HCT116 (cell line): ENCODE measurements at places on chromosomes 13 and 19. TPM values are rescaled to one million over a fixed set of nuclear protein-coding genes. Genes with fewer than 3 reads are reported as not detected.

GRCh38 chr19:45179072-45179891, 698 bp downstream of the BLOC1S3 start:
- DNase-seq, result no peak

LYPD3 gene
- total RNA-seq, result 3.6 TPM

DNA sequence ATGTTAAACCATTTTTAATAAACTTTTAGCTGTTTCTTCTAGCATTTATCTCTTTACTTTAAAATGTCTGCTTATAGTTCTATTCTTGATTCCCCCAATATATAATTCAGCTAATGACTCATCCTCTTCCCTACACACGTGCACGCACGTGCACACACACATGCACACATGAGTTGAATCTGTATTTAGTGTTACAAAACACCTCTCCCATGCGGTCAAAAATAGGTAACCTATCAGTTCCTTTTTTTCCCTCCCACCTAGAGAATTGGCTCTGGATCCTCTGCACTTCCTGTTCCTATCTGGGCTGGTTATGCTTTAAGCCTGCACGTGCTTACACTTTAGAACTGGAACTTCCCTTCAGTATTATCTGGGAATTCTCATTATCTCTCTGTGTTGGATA, 144.1 kb downstream of the PAN3 start:
- no peak for DNase-seq

DNA sequence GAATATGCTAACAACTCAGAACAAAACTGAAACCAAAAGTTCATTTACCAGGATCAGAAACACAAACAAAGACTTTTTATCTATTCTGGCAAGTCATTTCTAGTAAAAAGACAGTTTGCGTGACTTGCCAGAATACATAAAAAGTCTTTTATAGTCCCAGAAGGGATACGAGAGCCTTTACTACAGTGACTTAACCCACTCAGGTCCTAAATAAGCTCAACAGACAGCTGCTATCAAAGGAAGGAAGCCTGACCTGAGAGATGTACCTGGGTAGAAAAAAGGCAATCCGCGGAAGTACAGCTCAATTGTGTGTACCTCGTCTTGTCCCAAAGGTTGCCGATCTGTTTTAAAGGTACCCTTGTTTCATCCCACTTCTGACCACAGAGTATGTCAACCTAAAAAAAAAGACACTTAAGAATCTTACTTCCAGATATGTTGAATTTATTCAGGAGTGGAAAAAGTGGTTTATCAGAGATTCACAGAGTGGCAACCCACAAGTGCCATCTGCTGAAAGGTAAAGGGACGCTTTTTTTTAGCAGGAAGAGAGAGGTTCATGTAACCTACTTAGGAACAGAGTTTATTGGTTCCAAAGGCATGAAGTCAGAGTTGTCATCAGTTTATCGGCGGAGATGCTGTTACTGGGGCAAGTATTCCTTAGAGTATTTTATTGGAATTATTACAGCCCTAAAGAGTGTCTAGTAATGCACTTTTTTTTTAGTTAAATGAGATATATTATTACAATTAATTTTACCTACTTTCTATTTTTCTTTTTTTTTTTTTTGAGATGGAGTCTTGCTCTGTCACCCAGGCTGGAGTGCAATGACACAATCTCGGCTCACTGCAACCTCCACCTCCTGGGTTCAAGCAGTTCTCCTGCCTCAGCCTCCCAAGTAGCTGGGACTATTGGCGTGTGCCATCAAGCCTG, 69.7 kb upstream of the C1QTNF9B start:
- DNase-seq, result no peak

PODNL1 gene
- 0.71 TPM for total RNA-seq

GRCh38 chr13:51849145-51850101, 4.4 kb upstream of the TMEM272 start:
- DNase-seq, result peak; percentile 24

DNA sequence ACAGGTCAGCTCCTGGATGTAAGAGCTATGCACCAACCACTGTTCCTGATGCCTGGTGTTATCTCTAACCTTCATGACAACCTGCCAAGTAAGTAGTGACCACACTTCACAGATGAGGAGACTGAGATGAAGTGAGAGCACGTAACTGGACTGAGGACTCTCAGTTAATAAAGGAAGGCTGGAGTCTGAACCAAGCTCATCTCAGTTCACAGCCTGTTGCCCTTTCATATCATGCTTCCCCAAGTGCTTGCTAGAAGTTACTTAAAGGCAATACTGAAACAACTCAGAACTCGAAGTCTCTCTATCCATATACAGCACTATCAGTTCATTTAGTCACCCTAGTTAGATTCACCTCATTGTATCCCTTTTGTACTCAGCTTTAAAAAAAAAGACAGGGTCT, 119.7 kb downstream of the ABCC4 start:
- no peak for DNase-seq

PRR19 gene
- total RNA-seq, result 0.93 TPM

MTIF3 gene
- 27.8 TPM for total RNA-seq

DNA sequence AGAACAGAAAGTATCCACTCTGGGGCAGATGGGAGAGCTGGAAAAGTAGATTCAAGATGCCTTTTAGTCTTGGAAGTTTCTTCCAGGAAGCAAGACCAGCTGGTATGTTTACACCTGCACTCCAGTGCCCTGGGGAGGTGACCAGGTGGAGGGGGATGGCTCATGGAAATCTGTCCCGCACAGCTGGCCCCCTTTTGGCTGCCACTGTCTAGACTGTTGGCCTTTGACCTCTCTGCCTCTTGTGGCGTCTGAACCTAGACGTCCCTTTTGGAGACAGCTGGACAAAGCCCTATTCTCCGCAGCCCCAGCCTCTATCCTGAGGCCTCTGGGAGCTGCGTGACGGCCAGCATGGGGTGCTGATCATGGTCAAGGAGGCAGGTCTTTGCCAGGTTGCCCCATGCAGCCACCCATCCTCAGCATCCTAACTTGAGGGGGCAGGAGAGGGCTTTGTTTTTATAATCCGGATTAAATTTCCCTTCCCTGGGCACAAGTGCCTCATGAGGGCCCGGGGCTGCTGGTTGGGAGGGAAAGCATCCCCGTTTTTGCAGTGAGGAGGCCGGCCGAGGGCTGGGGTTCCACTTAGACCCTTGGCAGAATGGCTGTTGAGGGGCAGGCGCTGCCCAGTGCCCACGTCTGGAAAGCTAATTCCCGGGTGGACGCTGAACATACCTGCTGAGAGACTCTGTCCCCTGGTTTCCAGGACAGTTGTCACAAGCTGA, 17.3 kb upstream of the GDF15 start:
- DNase-seq, result no peak

KIR3DL2 gene
- total RNA-seq, result not detected

FLT1 gene
- total RNA-seq, result 0.25 TPM

- no peak for DNase-seq
These were observed 14.4 kb downstream of the MICOS13 start for GRCh38 chr19:5665781-5666513.

- no peak for DNase-seq
These were observed 501.3 kb downstream of the EFNB2 start for GRCh38 chr13:106034201-106034600.

GRCh38 chr13:39130301-39130700, 92.0 kb downstream of the NHLRC3 start:
- DNase-seq, result no peak

- DNase-seq, result no peak
These were observed 256.3 kb upstream of the RFC3 start for GRCh38 chr13:33561627-33562026.

DNA sequence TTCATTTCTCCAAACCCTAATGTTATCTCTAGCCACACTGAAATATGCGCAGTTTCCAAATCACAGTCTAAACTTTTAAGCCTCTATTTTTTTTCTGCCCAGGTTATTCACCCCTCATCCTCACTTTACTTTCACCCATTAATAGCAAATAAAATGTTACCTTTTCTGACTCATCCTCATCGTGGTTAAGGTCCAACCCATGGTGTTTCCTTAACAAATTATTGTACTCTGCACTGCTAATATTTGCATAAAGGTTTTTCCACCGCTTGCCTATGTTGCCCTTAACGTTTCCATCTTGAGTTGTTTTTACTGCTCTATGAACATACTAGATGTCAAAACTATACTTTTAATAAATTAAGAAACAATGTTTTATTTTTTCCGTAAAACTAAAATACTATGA, 780.9 kb upstream of the KLHL1 start:
- no peak for DNase-seq

DNA sequence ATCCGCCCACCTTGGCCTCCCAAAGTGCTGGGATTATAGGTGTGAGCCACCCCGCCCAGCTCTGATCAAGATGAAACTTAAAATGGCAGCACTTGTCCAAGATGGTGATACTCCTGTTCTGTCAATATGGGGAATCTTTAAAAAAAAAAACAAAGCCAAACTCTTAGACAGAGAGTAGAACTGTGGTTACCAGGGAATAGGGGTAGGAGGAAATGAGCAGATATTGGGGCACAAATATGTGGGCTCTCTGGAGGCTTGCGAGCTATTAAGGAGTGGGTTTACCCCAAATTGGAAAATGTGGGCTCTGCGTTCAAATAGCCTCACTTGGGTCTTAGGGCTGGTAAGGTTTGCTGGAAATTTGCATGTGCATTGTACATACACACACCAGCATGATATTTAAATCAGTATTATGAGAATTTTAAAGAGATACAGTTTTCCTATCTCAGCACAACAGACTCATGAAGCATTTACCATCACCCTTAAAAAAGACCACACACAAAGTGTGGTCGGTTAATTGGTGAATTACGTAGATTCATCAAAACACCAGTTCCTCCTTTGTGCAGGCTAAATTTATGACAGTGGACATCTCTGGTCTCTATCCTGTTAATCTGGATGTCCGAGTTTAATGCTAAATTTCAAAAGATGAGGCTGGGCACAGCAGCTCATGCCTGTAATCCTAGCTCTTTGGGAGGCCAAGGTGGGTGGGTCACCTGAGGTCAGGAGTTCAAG, 11.3 kb downstream of the CD70 start:
- DNase-seq, result no peak

MAMSTR gene
- total RNA-seq, result 1.3 TPM

GRCh38 chr13:30318026-30318425, 10.7 kb upstream of the KATNAL1 start:
- no peak for DNase-seq

GRCh38 chr19:45577111-45577905, 7.3 kb downstream of the OPA3 start:
- DNase-seq, result no peak

GRCh38 chr19:30320466-30320865, 51.7 kb upstream of the ZNF536 start:
- DNase-seq, result no peak

SIGLEC12 gene
- not detected for total RNA-seq

DNA sequence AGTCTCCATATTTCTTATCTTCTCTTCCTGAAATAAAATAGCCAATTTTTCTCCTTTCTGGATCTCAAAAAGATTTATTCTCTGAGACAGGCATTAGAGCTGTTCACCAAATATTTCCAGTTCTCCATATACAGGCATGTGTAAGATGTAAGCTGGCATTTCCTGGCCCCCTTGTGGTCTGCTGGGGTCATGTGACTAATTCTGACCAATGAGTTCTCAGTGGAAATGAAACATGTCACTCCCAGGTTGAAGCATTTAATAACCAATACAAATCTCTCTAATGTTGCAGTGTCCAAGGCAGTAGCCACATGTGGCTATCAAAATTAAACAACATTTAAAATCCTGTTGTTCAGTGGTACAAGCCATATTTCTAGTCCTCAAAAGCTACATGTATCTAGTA, 14.8 kb upstream of the CACNA1A start:
- no peak for DNase-seq

CCL25 gene
- not detected for total RNA-seq

DNA sequence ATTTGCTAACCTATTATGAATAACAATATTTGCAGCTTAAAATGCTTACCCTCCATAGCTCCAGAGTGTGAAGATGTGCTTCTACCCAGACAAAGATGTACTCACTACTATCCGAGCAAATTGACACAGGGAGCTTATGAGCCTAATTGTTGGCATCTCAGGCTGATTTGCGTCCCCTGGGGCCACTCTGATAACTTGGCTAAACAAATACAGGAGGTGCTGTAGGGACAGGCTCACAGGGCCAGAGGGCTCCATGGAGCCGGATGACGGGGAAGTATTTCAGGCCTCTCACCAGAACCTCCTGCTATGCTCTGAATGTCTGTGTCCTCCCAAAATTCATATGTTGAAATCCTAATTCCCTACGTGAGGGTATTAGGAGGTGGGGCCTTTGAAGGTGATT, 26.7 kb upstream of the C19orf12 start:
- no peak for DNase-seq

DNA sequence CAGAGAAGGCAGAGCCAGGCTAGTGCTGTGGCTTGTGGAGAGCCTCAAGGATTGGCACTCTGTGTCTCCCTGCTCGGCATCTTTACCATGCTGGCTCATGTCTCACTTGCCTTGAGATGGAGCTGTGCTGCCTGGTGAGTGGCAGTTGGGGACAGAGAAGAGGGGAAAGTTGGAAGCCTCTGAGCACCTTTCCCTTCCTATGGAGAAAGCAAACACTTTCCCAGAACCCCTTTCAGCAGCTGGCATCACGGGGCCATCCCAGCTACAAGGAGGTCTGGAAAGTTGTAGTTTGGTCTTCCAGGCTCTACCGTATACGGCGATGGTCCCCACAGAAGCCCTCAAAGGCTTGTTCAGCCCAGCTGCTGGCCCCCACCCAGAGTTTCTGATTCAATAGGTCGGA, 58.7 kb downstream of the DPF1 start:
- DNase-seq, result no peak

DNA sequence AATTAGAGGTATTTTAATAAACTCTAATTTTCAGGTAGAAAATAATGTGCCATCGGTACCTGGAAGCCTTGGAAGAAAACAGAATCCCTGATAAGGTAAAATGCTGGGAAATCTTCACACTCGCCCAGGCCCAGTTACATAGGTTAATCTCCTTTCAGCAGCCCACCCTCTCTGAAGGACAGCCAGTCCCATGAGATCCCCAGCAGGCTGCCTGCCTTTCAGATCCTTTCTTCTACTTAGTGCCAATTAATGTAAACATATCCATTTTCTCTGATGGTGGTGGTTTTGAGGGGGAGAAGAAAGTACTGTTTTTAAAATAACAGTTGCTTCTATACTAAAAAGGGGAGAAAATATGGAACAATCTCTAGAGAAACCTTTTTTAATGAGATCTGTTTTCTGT, 12.2 kb downstream of the SMAD9 start:
- DNase-seq, result no peak

GRCh38 chr13:49858178-49858856, 65.8 kb upstream of the KPNA3 start:
- no peak for DNase-seq

DNA sequence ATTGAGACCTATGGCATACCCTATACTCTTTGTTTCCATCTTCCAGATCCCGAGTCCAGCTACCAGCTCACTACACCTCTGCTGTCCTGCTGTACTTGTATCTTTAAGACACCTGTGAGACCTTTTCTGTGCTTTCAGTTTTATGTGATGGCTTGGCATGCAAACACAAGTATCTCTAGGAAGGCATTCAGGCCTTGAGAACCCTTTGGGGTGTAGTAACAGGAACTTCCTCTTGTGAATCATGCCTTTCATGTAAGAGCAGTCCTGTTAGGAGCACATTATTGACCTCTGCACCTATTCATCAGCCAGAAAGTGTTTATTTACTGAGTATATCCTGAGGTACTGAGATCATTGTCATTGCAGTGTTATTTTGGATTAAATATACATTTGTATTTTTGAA, 87.0 kb upstream of the HTR2A start:
- no peak for DNase-seq
